ENCODE measurements at places on chromosomes 7 and 10.

DNA sequence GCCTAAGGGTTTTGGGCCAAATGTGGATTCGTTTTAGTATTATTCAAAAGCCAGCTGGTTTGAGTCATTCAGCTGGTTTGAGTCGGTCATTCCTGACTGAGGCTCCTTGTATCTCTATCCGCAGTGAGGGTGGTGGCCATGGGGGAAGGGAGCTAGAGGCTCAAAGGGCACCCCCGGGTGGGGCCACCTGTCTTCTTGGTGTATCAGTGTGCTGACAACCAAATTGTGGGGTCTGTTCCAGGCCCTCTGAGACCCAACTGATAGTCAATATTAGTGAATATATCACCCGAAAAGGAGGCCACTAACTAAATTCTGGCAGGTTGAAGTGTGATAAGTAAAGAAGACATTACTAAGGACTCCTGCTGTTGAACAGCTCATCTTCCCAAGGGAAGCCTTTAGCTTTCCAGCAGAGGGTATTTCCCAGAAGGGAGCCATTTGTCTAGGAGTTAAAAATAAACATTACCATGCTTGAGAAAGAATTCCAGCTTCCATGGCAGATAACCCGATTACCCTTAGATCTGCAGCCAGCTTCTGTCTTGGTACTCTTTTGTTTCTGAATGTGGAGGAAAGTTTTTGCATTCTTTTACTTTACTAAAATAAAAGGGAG is 29.9 kb upstream of the DDX50 start:
- DNase-seq = no peak

GRCh38 chr7:31705377-31705776 is 18.4 kb downstream of the PPP1R17 start:
- no peak for DNase-seq

DNA sequence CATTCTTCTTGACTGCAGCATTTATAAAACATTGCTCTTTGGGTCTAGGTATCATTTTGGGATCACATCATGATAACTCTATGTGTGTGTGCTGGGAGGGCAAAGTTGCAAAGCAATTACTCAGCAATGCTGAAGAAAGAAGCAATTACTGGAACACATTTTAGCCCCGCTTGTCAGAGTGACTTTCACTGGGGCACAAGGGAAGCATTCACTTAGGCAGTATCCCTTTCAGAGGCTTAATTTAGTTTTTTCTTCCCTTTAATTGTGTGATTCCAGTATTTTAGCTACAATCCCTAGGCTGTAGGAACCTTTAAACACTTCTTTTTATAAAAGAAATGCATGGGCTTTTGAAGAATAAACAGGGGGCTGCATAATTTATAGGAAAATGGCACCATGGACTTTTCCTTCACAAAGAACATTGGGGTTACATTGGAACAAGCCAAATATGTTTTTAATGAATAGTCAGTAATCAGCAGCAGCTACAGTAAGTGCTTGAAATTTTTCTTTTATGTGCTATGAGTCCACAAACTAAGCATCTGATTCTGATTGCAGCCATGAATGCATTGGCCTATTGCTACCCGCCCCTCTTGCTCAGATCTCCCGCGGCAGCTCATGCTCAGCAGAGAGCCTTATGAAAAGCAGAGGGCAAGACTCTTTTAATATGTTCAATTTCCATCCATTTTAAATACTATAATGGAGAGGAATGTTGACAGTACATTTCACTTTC is 51.2 kb upstream of the NXPH1 start:
- DNase-seq = no peak

DNA sequence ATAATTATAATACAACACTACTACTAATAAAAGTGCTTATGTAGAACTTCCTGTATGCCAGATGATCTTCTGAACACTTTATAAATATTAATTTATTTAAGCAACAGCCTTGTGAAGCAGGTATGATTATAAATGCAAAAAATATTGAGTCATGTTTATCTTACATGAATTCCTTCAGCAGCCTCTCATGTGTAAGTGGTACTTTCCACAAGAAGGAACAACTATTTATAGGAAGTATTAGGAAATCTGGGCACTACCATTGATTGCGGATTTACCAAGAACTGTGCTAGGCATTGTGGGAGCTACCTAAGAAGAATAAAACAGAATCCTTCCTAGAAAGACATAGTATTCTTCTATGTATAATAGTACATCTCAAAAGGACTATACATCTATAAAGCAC is 10.7 kb upstream of the STEAP4 start:
- no peak for DNase-seq

DNA sequence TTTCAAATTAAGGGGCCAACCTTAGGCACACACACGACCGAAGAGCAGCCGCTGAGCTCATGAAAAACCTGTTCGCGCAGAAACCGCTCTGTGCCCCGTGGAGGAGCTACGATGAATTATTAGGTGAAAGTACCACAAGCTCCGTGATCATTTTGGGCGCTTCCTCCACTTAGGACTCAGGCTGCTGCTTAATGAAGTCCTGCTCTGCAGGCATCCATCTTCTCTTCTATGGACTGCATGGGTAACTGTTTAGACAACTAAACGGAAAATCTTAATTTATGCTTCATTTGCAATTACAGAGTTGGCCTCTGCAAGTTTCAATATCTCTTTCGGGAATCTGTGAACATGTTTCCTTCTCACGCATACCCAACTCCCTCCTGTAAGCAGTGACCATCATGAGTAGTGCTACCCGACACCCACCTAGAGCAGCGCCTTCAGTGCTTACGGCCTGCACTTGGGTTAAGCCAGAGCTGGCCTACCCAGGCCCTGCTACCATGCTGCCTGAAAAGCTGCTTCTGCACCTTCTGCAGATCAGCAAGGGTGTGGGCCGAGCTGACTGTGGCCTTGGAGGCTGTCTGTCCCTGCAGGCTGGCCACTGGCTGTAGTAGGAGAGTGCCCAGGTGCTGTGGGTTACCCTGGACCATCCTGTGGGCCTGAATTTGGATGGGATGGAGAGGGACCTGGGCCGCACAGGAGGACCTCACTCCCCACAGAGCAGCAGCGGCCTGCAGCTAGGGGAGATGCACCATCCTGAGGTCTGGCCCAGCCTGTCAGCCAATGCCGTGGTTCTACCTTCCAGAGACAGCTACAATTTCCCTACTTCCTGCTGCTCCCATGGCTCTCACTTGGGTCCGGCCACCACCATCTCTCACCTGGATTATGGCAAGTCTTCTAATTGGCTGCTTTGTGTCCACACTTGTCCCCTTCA is 36.0 kb downstream of the GNA12 start:
- peak; percentile 57 for DNase-seq

- DNase-seq = no peak
Observed at GRCh38 chr7:128904381-128905197, 5.9 kb downstream of the KCP start.

Measured in coronary artery (tissue), 2 donors.